ENCODE measurements at places on chromosomes 11 and 22. TPM values are rescaled to one million over a fixed set of nuclear protein-coding genes. Genes with fewer than 3 reads are reported as not detected.

Gene TMPRSS4
- 18.7 TPM for total RNA-seq

Gene SHANK2
- 50.5 TPM for total RNA-seq

Gene FBLN1
- 167 TPM for total RNA-seq

Gene RTN4RL2
- total RNA-seq: 3.4 TPM

Gene ADAMTS15
- 2.2 TPM for total RNA-seq

Gene ESAM
- total RNA-seq: 13.5 TPM

Gene MS4A3
- not detected for total RNA-seq

Gene GRK3
- 0.37 TPM for total RNA-seq

Gene SAA4
- total RNA-seq: not detected

Gene MUC5AC
- 0.09 TPM for total RNA-seq

Gene ESRRA
- 61.0 TPM for total RNA-seq

Gene PGA4
- not detected for total RNA-seq

Gene BTBD10
- 16.5 TPM for total RNA-seq

Gene PTH
- total RNA-seq: not detected

Gene UQCR10
- 103 TPM for total RNA-seq

Gene OR6A2
- total RNA-seq: 0.48 TPM

Gene VSIG10L2
- total RNA-seq: not detected

Gene HEPN1
- not detected for total RNA-seq

Gene EHF
- total RNA-seq: 85.7 TPM

Gene APOA5
- total RNA-seq: not detected

Gene OR51B4
- not detected for total RNA-seq

Gene MALAT1
- total RNA-seq: 7,852 TPM

Gene NXPE1
- total RNA-seq: not detected

Gene LRRC32
- 0.53 TPM for total RNA-seq

Measured in PC-9 (cell line).